CD4-positive, alpha-beta T cell (primary cell): ENCODE measurements at places on chromosomes 12 and 14.
A peak's percentile ranks its signal among the peaks of the same experiment; 100 is the strongest.

GRCh38 chr14:63388766-63389431 lies 70.2 kb upstream of the GPHB5 start:
- DNase-seq: peak; percentile 11

- no peak for DNase-seq
Observed at GRCh38 chr12:79761341-79761740, 70.6 kb upstream of the PAWR start.

DNA sequence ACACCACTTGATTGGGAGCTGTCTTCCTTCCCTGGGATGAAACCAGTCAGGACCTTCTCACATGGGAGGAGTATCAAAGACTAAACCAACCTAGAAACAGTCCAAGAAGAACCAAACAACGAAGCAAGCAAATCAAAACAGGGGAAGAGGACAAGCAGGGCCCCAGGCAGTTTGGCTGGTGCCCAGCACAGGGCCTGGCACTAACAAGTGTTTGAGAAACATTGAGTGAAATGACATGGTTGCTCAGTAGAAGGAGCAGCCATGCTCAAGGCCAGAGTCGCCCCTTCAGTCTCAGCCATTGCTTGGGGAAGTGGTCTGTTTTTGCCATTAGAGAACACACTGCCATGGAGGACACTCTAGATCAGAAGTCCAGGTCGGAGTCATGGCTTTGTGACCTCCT lies 323.1 kb downstream of the CACNA1C start:
- no peak for DNase-seq

DNA sequence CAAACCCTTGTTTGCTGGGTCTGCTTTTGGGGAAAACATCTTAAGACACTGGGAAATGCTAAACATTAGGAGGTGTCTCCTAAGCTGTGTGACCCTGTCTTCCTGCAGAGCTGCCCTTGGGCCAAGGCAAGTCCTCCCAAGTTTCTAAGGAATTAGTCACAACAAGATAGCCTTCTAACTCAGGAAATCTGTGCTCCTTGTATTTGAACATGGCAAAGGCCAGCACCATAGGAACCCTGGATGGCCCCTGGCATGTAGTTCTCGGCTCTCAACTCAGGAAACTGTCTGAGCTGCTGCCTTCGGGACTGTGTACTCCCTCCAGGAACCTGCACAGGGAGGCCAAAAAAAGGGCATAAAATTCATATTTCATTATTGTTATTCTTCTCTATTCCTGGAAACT lies 37.6 kb upstream of the LTBP2 start:
- DNase-seq: no peak

DNA sequence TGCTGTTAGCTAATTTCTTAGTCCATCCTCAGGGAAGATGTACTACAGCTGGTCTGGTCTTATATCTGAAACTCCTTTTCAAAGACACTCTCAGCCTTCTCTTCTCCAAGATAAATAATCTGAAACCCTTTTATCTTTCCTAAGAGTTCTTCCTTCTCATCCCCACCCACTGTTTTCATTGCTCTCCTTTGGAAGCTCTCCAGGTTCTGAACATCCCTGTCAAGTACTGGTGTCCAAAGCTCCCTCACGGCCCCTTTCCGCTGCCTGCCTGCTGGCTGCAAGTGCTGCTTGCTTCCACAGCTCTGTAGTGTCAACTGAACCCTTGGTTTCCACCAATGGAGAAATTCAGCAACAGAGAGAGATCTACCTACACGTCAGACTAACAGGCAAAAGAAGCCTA lies 6.6 kb upstream of the SLC6A13 start:
- DNase-seq: no peak

DNA sequence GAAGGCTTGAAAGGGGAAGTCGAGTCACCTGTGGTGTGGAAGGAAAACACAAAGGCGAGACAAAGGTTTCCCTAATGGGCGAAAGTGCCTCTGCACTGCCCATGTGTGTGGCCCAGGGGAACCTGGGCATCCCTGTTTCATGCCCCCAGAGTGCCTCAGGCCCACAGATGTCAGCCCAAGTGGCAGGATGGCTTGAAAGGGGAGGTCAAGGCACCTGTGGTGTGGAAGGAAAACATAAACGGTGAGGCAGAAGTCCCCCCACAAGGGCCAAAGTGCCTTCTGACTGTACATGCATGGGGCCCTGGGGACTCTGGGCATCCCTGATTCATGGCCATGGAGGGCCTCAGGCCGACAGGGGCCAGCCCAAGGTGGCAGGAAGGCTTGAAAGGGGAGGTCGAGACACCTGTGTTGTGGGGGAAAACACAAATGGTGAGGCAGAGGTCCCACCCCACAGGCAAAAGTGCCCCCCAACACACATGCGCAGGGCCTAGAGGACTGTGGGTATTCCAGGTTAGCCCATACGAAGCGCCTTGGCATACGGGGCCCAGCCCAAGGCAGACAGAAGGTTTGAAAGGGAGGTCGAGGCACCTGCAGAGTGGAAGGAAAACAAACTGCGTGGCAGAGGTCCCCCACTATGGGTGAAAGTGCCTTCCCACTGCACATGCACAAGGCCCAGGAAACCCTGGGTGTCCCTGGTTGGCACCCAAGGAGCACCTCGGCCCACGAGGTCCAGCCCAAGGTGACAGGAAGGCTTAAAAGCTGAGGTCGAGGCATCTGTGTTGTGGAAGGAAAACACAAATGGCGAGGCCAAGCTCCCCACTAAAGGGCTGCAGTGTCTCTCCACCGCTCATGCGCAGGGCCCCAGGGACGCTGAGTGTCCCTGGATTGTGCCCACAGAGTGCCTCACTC lies 382.3 kb downstream of the ALG10 start:
- peak; percentile 2 for DNase-seq

DNA sequence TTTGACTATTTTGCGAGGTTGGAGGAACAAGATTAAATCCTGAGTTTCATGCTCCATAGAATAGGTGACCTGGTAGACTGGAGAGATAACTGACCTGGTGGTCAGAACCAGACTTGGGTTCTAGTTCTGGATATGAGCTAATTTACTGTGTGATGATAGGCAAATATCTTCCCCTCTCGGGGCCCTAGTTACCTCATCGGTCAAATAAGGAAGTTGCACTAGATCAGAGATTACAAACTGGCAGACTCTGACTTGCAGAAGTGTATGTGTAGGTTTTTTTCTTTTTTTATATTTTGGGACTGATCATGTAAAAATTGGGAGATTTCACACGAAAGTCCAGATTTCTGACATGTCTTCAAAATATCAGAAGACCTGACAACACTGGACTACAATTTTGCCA lies 37.0 kb downstream of the RPH3A start:
- no peak for DNase-seq

DNA sequence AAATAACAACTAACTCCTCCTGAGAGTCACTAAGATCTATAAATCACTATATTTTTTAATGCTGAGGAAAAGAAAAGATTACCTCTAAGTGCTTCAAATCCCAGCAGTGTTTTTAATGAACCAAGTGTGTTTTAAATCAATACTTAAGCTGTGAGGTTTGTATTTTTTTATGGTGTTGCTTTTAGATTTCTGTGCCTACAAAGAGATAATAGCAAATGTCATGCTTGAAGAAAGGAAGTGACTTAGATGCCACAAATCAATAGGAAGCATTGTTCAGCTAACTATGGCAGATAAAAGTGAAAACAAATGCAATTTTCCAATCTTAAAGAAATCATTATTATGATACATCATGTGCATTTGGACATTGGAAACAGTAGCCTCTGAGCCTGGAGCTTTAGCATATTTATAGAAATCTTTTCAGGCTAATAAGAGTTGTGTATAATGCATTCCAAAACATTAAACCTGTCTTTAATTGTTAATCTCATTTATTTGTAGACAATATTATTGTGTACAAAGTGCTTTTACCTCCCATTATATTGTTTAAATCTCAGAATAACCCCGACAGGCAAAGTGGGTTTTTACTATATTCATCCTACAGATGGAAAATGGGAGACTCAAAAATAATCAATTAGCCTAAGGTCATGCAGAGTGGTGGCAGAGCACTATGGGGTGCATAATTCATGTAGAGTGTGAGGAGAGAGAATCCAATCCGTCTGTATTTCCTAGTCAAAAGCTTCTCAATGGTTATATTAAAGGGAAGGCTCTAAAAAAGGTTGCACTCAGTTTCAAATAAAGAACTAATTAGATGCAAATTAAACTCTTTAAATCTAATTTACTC lies 486.2 kb downstream of the NAV3 start:
- no peak for DNase-seq

DNA sequence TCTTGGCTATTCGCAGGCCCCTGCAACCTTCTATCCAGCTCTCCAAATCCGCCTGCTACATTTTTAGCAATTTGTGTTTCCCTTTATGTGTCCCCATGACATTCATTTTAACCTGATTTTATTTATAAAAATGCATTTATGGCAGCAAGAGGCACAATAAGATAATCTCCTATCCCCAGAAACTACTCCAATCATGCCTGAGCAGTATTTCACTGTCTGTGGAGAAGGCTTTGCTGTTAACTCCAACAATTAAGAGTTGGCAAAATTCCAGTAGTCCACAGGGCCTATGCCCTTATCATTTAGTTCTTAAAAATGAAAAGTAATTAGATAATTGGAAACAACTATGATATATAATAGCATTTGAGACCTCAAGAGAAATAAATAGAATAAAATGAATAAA lies 462.4 kb downstream of the TRHDE start:
- DNase-seq: no peak

- no peak for DNase-seq
Observed at GRCh38 chr14:99472937-99473336, 7.7 kb downstream of the SETD3 start.

DNA sequence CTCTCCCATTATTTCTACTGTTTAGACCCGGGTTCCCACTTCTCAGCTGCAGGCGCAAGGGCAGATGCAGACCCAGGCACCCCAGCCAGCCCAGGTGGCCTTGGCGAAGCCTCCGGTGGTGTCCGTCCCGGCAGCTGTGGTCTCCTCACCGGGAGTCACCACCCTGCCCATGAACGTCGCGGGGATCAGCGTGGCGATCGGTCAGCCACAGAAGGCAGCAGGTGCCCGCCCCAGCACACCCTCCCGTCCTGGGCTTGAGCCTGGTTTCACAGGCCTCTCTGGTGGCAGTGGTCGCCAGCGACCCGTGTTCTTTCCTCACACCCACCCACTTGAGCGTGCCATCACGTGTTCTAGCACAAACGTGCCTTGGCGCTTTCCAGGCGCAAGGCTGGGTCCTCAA lies 77.4 kb downstream of the DDX51 start:
- DNase-seq: no peak

DNA sequence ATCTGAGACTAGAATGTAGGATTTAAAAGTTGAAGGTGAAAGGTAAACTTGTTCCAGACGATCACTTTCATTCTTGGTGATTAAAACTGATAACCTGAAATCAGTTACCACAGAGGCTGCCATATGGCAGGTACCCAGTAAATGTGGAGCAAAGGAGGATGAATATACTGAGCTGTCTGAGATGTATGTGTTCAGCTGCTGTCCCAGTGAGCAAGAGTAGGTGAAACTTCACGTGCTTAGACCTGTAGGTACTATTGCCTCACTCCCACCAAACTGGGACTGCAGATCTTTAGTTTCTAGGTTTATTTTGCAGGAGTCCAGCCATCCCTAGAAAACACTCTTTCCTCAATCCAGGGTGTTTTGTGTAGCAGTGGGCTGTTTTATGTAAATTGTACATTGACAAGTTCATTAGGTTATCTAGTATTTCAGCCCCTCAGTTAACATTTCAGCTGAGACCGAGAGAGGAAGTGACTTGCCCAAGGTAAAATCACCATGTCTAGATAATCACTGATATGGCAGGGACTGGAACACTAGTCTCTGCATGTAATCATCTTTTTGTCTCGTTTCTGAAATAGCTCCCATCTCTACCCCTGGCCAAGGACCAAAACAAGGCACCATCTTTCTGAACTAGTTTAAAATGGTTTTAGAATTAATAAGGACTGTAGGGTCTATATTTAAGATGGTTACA lies 62.7 kb downstream of the ATG14 start:
- no peak for DNase-seq

- DNase-seq: no peak
Observed at GRCh38 chr12:129005829-129006228, 152.6 kb downstream of the GLT1D1 start.

DNA sequence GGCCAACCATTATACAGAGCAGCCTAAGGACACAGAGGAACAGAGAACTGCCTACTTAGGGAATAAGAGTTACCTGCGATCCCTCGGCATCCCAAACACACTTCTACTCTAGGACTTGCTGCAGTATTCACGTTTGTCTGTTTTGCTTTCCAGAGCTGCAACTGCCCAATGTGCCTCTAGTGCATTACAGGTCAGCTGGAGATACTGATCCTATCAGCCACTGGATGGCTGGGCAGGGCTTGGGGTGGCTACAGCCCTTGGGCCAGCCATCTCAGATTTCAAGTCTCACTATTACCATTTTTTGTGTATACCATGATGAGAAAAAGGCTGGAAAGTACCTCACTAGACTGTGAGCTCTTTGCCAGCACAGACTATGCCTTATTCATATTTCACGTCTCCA lies 4.6 kb downstream of the ARF3 start:
- DNase-seq: no peak

DNA sequence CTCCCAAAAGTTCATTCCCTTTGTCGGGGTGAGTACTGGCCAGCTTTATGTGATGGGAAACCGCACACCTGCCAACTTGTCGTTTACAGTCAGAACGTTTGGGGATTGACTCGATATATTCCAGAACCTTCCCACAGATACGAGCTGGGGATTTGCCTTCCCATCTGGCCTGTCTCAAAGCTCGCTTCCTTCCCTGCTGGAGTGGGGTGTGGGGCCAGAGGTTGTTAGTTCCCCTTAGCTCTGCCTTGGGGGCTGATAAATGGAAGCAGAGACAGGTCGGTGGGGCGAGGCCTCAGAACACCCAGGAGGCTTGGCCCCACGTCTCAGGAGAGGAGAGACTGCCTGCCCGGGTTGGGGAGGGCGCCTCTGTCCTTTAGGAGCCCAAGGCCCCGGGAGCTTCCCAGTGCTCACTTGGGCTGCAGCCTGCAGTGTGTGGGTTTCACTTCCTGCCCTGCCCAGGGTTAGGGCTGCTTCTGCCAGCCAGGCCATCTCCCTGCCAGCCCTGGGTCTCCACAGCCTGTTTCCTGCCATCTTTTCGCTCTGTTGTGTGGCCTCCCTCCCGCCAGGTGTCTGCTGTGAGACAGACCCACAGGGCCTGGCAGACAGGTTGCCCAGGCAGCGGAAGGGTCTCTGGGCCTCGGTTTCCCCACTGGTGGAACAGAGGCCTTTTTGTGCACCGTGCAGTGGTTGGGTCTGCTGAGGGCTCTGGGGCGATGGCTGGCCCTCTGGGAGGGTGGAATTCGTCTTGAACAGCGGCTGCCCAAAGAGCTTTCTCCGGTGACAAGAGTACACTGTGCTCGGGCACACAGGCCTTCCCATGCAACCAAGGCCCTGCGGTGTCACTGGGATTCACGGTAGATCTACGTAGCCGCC lies 8.1 kb upstream of the TEX22 start:
- no peak for DNase-seq

- DNase-seq: no peak
Observed at GRCh38 chr14:55454264-55455002, 14.0 kb upstream of the TBPL2 start.
